Stimulated activated CD8-positive, alpha-beta memory T cell treated with anti-CD3 and anti-CD28 coated beads, Interleukin-15, amount 100 ng/mL, for 4 hours (primary cell): ENCODE measurements at places on chromosomes 2 and 18.

DNA sequence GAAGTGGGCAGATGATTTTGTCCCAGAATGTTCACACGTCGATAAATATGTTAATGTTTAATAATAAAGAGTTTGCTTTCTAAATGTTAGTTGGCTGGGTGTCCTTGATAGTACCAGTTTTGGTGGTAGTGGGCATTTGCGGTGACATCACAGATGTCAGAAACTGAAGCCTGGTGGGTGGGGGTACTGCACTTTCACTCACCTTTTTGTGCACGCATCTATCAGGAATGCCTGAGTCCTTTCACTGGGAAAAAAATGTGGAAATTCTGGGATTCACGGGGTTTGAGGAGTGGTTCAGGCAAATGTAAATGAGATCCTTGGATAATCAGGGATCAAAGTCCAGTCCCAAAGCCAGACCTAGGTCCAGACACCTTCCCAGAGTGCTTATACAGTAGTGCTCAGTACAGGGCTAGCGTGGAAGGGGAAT, 3.2 kb downstream of the EPAS1 start:
- DNase-seq = no peak

- DNase-seq = no peak
Measured at GRCh38 chr2:8438996-8439395, 242.9 kb upstream of the ID2 start.

- DNase-seq = no peak
Measured at GRCh38 chr18:24427484-24427883, 1.0 kb downstream of the IMPACT start.

GRCh38 chr18:10213526-10213925, 240.9 kb upstream of the APCDD1 start:
- DNase-seq = no peak

GRCh38 chr2:149037851-149038250, 648 bp upstream of the LYPD6B start:
- no peak for DNase-seq

- DNase-seq = no peak
Measured at GRCh38 chr2:174788291-174788929, 24.1 kb upstream of the CHRNA1 start.

DNA sequence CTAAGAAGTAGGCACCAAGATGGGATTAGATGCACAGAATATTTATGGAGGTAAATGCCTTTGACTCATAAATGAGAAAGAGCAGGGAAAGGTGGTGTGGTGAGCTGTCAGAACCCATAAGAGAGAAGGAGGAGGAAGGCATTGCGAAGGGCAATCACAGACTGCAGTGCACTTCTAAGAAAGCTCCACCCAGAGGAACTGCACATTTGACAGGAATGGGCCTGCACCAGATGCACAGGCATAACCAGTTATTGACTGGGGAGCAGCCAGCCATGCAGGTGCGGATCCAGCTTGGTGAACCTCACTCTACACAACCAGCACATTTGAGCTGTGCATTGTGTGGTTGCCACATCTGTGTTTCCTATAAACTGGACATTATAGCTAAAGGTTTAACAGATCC, 62.2 kb upstream of the L3MBTL4 start:
- DNase-seq = no peak

DNA sequence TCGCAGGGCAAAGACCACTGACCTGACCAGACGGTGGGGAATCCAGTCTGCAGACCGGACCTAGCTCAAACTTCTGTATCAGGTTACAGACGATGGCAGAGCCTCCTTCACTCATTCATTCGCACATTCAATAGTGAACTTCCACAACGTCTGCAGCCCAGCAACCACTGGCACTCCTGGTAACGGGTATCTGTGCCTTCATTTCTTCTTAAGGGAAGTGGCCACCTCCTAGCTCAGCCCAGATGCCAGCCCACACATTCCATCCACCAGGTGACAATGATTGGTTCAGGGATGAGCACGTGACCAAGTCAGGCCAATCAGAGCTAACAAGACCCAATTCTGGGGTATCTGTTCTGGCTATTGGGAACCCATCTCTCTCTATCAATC, 15.9 kb upstream of the ARMC9 start:
- DNase-seq = no peak

DNA sequence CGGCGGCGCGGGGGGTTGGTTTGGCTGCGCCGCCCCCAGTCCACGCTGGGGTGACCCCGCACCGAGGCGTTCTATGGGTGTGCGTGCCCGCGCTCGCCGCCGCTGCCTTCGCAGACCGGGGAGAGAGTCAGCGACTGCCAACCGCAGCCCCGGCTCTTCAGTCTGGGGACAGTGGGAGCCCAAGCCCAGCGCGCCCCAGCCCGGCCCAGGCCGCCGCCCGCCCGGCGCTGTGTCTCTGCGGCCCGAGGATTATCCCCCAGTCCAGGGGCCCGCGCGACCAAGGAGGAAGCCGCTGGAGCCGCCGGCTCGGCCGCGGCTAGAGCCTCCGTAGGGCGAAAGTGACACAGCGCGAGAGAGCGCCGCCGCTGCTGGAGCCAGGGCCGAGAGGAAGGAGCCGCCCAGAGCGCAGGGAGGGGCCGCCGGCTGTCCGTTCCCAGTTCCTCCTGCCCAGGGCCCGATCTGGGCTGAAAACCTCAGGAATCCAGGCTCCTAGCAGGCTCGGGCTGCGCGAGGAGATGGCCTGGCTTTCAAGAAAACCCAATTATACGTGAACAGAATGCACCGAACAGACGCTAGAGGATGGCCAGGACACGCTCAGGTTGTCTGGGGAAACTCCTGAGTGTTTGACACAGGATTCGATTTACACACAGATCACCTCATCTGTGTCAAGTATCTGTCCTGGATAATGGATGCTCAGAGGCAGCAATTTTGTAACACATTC, 2.4 kb downstream of the CTIF start:
- DNase-seq = peak; percentile 8
